ENCODE measurements at places on chromosomes 16 and 17. TPM values are rescaled to one million over a fixed set of nuclear protein-coding genes. Genes with fewer than 3 reads are reported as not detected.
A peak's percentile ranks its signal among the peaks of the same experiment; 100 is the strongest.

DNA sequence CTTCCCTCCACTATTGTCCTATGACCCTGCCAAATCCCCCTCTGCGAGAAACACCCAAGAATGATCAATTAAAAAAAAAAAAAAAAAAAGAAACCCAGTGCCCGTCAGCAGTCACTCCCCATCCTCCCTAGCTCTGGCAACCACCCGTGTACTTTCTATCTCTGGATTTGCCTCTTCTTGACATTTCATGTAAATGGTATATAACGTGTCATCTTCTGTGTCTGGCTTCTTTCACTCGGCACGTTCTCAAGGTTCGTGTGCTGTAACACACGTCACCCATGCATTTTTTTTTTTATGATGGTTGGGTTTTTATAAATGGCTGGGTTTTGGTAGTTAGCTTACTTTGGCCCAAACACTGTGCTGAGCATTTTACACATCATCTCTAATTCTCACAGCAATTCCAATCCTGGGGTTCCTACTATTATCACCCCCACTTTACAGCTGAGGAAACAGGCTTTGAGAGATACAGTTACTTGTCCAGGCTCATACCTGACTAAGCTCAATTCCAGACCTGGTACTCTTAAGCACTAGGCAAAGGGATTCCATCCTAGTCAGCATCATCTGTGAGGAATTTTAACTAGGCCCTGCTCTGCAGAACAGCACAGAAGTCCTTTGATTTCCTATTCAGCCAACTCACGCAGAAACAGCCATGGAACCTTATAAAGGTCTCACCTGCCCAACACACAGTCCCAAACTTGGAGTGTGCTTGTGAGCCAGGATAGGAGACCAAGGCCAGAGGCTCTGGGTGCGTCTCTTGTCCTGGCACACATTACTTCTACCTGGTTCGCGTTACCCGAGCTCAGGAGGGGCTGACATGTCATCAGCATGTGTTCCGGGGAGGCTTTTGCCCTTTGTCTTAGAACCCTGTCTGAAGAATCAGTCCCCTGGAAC lies 11.7 kb downstream of the NDUFAB1 start:
- no peak for DNase-seq

- no peak for DNase-seq
Observed at GRCh38 chr16:66983033-66983432, 5.4 kb upstream of the CES4A start.

GRCh38 chr16:15032547-15033308 lies 23.1 kb downstream of the NTAN1 start:
- DNase-seq: peak; percentile 81

DNA sequence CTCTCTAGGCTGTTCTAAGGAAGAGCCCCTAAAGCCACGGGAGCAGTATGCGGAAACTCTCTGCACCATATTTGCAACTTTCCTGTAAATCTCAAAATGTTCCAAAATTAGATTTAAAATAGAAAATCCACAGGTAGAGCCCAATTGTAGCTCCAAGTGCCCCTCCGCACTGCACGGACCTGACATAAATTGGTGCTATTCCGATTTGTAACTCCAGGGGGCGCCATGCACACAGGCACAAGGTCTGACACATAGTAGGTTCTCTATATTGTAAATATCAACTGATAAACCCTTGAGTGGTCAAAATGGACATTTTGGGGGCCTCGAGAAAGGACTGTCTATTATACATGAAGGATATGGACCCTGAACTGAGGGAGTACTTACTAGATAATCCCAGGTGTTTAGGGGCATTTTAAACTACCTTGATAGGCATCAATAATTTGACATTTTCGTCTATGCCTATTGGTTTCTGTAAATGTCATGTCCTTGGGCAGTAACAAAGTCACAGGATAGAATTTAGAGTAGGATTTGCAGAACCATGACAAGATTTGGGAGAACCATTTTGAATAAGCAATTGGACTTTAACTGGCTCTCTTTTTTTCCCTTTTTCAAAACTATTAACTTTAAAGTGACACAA lies 36.6 kb upstream of the TMEM132E start:
- no peak for DNase-seq

Gene CCL4L2
- not detected for total RNA-seq

Gene CSH2
- total RNA-seq: not detected

- no peak for DNase-seq
Observed at GRCh38 chr16:80552277-80552676, 11.5 kb downstream of the DYNLRB2 start.

DNA sequence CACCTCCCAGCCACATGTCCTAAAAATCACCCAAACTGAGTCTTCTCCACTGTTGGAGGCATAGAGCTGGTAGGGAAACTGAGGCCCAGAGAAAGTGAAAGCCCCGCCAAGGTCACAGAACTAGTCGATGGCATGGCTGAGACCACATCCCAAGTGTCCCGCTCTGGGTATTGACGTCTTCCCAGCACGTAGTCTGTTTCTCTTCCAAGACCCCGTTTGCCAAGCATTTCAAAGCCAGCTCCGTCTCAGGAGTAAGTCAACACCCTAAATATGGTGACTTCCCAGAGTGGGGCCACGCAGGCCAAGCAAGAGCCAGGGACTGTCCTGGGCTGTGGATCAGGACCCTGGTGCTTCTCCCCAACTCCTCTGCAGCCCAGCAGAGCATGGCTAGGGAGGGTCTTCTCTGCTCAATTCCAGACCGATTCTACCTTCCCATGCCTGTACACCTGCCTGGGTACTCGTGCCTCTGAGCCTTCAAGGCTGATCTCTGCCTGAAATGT lies 19.7 kb downstream of the PITPNM3 start:
- no peak for DNase-seq

DNA sequence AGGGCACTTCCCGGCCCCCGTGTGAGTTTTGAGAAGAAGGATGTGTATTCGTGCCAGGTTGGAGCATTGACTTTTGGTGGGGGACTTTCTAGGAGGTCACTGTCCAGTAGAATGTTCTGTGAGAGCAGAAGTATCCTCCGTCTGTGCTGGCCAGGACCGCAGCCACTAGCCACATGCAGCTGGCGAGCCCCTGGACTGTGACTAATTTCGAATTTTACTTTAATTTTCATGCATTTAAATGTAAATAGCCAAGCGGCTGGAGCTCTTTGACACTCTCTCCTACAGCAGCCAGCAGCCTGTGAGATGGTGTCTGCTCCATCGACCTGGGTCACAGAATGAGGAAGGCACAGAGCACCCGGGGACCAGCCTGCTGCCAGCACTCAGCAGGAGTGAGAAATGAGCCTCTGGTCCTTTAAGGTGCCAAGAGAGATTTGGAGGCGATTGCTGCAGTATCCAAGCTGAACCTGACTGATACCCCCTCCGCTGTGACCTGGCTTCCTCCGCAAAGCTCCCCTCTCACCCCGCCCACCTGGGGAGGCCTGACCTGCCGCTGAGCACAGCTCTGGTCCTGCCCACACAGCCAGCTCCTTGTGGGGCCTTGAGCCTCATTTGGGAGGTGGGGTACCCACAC lies 7.8 kb downstream of the ATP2A3 start:
- DNase-seq: no peak

Gene NOG
- 67.9 TPM for total RNA-seq

GRCh38 chr17:76585649-76586593 lies at the start of gene ST6GALNAC2:
TSS of gene ST6GALNAC2 (minus strand) at chr17:76585860. CDS start at chr17:76585808, 52 bp downstream.
- peak; percentile 68 for DNase-seq

- DNase-seq: no peak
Observed at GRCh38 chr17:50620858-50621257, 13.8 kb upstream of the ABCC3 start.

Gene MT1F
- total RNA-seq: 4.6 TPM

DNA sequence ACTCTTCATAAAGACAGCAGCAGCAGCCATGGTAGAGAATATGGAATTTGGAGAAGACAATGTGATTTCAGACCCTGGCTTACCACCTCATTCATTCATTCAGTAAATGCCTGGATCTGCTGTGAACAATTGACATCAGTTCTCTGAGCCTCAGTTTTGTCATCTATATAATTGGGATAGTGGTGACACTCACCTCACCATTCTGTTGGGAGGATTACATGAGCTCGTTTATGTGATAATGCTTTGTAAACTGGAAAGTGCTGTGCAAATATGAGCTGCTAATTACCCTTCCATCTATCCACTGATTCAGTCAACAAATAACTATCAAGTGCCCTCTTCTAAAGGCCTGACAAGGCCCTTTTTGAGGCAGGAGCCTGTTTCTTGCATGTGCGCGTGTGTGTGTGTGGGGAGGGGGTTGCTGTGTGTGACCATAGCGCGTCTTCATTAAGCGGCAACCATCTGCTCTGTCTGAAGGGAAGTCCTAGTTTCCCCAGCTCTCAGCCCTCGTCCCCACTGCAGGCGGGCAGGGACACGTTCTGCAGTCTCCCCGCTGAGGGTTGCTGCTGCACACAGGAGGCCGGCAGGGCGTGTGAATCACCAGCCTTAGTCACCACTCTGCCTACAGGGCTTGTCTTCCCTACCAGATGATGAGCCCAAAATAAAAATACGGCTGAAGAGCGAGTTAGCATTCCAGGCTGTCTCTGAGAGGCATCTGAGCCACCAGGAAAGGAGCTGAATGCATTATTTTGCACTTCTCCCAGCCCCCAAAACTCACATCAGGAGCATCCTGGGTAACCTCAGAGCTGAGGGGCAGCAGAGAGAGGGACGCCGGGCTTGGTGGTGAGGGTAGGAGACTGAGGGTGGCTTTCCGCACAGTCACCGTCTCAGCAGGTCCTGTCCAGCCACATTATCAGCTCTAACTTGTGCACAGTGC lies 19.9 kb downstream of the ARL4D start:
- DNase-seq: no peak

Gene PRAC1
- not detected for total RNA-seq

Gene MT1M
- total RNA-seq: not detected

Gene SOST
- total RNA-seq: not detected

GRCh38 chr17:41367426-41368075 lies 2.1 kb downstream of the KRT33B start:
- DNase-seq: no peak

- no peak for DNase-seq
Observed at GRCh38 chr16:56909527-56909979, 22.4 kb upstream of the HERPUD1 start.

DNA sequence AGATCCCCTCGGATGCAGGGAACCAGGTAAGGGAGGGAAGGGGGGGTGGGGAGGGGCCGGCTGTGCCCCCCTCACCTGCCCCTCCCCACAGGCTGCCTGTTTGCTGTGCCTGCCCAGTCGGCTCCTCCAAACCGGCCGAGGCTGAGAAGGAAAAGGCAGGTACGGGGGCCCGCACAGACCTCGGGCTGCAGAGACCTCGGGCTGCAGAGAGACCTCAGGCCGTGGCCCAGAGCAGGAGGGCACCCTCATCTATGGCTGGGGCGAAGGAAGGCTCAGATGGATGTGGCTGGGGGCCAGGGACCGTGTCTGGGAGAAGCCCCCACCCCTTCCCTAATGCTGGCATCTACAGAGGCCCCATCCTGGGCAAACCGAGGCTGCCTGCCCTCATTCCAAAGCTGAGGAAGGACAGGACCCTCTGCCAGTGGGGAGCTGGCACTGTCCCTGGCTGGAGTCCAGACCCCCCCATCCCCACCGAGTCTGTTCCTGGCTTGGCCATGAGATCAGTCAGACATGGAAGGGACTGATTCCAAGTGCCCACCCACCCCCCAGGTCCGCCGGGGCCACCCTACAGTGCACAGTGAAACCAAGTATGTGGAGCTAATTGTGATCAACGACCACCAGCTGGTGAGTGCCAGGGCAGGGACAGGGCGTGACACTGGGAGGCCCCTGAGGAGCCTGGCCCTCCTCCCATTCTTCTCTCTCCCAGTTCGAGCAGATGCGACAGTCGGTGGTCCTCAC lies 13.7 kb downstream of the ADAM11 start:
- no peak for DNase-seq

- no peak for DNase-seq
Observed at GRCh38 chr16:52171481-52171880, 375.5 kb downstream of the TOX3 start.

DNA sequence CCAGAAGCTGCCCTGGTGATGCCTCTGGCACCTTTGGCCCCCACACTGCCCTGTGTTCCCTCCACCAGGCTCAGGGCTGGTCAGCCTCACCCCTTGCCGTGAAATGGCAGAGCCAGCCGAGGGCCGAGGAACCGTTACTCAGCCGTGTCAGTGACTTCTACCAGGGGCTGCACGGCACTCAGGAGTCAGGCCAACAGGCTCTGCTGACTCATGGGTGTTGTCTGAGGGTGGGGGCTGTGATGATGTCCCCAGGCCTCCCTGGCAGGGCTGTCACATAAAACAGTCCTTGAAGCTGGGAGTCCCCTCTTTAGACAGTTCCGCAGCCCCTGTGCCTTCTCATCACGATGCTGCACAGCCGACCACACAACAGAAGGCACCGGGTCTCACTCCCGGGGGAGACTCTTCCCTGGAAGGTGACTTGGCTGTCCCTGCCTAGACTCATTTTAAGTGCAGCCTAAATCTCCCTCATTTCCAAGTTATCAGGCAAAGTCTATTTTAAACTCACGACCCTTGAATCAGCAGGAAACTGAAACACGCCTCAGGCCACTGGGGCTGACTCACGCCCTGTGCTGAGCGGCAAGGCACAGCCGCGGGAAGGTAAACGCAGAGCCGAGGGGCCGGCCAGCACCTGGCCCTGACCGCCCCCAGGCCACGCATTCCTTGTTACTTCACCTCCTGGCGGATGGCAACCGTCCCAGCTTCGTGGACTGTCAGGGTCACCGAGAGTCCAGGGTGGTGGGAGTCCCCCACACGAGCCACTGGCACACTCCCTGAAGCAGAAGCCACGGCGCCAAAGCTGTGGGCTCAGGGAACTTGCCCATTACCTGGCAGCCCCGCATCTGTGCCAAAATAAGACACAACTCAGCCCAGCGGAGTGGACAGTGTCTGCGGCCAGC lies 102.6 kb downstream of the ZNF778 start:
- no peak for DNase-seq

Gene ITGAL
- 29.4 TPM for total RNA-seq

- DNase-seq: peak; percentile 22
Observed at GRCh38 chr17:69729944-69730343, 315.4 kb downstream of the MAP2K6 start.

- no peak for DNase-seq
Observed at GRCh38 chr17:40349895-40350688, 14.4 kb downstream of the GJD3 start.

GRCh38 chr17:45757431-45758218 lies 26.5 kb upstream of the CRHR1 start:
- no peak for DNase-seq

DNA sequence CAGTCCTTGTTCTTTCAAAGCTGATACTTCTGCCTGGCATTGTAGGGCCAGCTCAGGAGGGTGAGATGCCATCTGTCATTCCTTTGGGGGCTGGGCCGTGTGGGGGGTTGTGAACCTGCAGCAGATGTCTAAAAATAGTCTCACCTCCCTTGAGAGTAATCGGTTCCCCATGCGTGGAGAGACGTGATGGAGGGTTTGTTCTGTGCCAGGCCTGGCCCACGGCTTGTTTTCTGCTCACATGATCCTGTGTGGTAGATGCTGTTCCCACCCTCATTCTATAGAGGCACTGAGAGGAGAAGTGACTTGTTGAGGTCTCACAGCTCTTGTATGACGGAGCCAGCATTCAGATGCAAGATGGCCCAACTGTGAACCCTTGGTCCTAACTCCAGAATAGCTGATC lies 4.6 kb downstream of the IRF8 start:
- peak; percentile 41 for DNase-seq

DNA sequence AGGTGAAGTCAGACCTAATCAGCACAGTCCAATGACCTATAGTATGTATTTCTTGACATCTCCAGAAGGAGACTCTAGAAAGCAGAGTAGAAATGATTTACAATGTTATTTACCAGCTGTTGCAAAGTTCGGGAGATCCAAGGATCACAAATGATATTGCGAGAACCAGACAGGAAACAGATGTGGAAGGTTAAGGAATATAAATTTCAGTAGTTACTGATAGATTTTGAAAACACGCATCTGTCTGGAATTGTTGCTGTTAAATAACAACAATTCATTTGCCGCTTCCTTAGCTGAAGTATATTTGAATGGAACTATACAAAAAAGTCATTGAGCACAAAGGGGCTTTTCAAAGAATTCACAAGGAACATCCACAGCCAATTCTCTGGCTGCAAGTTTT lies 72.0 kb downstream of the STXBP4 start:
- DNase-seq: no peak

Measured in hematopoietic multipotent progenitor cell (in vitro differentiated cells).